Stimulated activated CD8-positive, alpha-beta memory T cell treated with anti-CD3 and anti-CD28 coated beads, Interleukin-4, amount 100 ng/mL, for 4 hours (primary cell): ENCODE measurements at places on chromosomes 12 and 14.

GRCh38 chr12:122215771-122216170 is 10.1 kb downstream of the DIABLO start:
- DNase-seq: no peak

GRCh38 chr14:91048265-91048664 is 12.2 kb downstream of the RPS6KA5 start:
- DNase-seq: no peak

- DNase-seq: no peak
Observed at GRCh38 chr14:34368971-34369647, 92.9 kb downstream of the SPTSSA start.

DNA sequence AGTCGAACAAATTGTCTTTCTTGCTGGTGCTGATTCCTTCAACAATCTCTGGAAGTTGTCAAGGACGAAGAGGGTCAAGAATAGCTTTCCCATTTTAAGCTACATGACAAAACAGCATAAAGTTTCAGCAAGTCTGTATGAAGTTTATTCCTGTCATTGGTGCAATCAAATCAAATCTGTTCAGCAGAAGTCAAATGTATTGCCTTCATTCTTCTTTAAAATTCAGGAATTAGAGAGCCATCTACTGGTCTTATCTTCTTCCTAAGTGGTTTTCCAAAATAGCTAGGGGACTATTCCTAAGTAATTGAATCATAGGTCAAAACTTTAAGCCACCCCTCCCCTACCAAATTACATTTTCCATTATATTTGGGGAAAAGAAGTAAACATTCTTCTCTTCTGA is 990.2 kb downstream of the GALC start:
- DNase-seq: no peak

DNA sequence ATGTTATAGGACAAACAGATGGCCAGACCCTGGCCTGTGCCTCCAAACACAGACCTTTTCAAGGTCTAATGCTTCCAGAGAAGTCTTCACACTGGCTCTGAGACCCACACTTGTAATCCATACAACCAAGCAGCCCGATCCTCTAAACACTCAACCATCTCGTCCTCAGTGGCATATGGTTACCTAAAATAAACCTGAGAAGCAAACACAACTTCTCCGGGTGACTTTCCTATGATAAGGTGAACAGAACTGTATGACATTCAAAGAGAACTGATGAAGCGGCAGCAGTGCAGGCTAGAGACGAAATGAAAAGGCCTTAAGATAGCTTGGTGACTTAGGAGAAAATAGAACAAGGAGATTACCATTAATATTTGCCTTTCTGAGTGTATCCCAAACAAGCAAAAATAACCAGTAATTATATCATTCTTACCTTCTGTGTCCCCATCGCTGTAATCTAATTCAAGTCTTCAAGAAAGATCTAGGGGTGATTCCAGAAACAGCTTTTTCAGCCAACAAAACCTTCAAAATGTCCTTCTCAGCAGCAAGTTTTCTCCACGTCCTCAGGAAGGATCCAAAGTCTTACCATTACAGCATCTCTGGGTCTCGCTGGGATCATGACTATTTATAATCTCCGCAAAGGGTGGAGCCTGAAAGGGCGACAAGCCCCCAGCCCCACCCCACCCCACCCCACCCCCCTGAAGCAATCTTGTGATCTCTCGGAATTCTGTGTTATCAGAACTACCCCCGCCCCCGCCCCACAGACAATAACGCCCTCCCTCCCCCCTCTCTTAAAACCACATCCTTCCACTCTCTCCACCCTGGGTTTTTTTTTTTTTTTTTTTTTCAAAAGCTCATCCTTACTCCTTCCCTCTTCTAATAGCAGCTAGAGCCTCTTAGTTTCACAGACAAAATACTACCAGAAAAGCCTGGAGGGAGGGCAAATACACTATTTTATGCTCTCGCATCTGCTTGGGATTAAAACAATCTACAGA is at the start of gene SLC2A3:
Gene SLC2A3 (minus strand): TSS at position 598 of the 992 bp plus-strand sequence. CDS start 153 bp downstream, at position 445.
- DNase-seq: peak; percentile 40

- no peak for DNase-seq
Observed at GRCh38 chr12:113064395-113065125, 8.0 kb downstream of the DTX1 start.

GRCh38 chr14:89198544-89199329 is 218.3 kb downstream of the FOXN3 start:
- DNase-seq: no peak

GRCh38 chr12:74193191-74193590 is 344.4 kb upstream of the ATXN7L3B start:
- no peak for DNase-seq

DNA sequence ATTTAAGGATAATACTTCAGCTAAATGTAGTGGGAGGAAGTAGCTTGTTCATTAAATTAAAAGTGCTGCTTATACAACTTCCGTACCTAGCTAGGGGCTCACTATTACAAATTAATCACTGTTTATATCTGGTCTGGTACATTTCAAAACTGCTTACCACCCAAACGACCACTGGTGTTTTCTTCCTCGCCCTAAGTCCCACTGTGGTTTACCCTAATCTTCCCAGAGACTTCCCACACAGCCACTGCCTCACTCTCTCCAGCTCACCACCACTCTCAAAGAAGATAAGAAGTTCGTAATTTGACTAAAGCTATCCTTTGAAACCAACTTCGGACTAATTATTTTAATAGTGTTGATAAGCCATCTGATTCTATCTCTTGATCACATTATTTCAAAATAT is 62.6 kb downstream of the PLXNC1 start:
- DNase-seq: no peak
